Stomach (tissue), 19 donors: ENCODE measurements at places on chromosomes 3 and 15. TPM values are rescaled to one million over a fixed set of nuclear protein-coding genes. Genes with fewer than 3 reads are reported as not detected.

The C3orf80 gene
- total RNA-seq, result 1.9 TPM

The KIF7 gene
- 3.0 TPM for total RNA-seq

The TRPM1 gene
- not detected for total RNA-seq

GRCh38 chr15:57138349-57138788 lies 219.9 kb downstream of the TCF12 start:
- peak; percentile 78 for DNase-seq

GRCh38 chr3:108378153-108378951 lies 82.0 kb downstream of the HHLA2 start:
- DNase-seq, result no peak
